ENCODE measurements at places on chromosomes 3 and 15. TPM values are rescaled to one million over a fixed set of nuclear protein-coding genes. Genes with fewer than 3 reads are reported as not detected.
A peak's percentile ranks its signal among the peaks of the same experiment; 100 is the strongest.

The PIGZ gene
- 0.88 TPM for total RNA-seq

The CTXN2 gene
- total RNA-seq, result not detected

The ADAMTS17 gene
- total RNA-seq, result 2.3 TPM

The CISH gene
- total RNA-seq, result 3.8 TPM

The ST8SIA2 gene
- total RNA-seq, result 7.0 TPM

The ALAS1 gene
- 47.5 TPM for total RNA-seq

The CCDC39 gene
- 0.07 TPM for total RNA-seq

The TICRR gene
- 1.7 TPM for total RNA-seq

- DNase-seq, result no peak
These were observed 130.9 kb downstream of the ASB7 start for GRCh38 chr15:100733101-100733842.

DNA sequence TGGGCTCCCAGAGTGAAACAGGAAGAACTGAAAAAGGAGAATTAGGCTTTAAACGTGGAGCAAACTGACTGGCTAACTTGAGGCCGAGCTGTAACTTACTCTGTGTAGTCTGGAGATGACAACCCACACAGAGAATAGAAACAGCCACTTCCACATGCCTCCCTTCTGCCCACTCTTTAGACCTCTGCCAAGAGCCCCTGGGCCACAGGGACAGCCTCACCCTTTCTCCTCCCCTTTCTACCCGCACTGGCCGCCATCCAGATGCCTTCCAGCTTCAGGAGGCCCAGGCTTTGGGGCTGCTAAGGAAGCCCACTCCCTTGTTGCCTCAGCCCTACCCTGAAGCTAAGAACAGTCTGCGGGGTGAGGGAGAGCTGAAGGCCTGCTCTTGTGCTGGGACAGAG lies 6.8 kb downstream of the ARHGAP31 start:
- DNase-seq, result no peak

DNA sequence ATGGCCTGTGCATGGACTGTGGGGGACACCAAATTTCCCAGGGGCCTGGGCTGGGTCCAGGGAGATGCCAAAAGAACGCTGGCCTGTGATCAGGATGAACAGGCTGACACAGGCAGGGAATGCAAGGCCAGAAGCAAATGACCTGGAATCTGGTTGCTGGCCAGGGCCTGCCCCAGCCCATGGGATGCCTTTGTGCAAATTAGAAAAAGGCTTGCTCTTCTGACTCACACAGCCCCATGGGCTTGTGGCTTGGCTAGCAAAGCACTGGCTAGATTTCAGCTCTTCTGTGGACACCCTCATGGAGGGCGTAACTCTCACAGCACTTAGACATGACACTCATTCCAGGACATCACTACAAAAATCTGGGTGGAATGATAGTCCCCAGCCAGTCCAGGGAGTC lies 356.0 kb downstream of the SHQ1 start:
- DNase-seq, result peak; percentile 71

DNA sequence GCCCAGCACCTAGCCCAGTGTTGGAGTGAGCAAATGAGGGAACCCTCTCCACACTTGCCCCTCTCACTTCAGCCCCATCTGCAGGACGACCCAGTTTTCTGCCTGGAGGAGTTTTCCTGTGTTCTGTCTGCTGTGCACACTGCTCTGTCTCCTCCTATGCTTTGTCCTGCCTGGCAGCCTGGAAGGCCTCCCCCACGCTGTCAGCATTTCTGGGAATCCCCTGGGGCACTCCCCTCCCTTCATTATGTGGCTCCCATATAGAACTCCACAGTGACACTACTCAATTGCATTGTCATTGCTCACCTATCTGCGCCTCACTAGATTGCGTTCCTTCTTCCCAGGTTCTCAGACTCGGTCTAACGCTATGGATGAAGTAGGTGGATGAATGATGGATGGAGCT lies 13.9 kb downstream of the CLSTN2 start:
- no peak for DNase-seq

- no peak for DNase-seq
These were observed 165.3 kb downstream of the CHSY1 start for GRCh38 chr15:101086394-101087171.

- no peak for DNase-seq
These were observed 145.9 kb downstream of the DNAJB8 start for GRCh38 chr3:128320551-128321340.

- no peak for DNase-seq
These were observed 8.1 kb downstream of the B2M start for GRCh38 chr15:44719293-44719999.

DNA sequence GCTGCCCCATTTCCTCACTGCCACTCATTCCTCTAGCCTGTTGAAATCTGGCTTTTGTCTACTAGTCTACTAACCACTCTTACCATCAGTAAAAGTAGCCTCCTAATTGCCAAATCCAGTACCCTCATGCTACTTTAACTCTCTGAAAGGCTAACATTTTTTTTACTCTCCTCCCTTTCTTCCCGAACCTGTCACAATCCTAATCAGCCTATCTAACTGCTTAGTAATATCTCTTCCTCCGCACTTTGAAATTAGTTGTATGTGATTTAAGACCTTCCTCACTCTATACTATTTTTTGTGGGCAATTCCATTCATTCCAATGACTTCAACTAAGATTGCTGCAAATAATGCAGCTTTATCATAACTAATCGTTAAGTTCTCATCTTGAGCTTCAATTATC lies 3.7 kb downstream of the SENP7 start:
- DNase-seq, result no peak

DNA sequence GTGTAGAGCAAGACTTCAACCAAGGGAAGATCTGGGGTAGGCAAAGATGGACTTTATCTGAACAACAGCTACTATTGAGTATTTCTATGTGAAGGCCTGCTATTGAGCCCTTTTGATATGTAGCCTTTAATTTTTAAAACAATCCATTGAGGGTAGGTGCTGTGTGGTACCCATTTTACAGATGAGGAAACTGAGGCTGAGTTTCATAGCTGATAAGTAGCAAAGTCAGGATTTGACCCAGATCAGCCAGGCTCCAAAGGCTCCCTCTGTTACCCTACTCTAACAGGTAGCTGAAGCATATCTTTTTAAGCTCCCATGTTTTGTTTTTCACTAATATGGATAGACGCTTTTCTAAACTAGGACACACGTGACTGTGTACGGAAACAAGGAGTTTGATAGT lies 2.4 kb upstream of the FGD5 start:
- no peak for DNase-seq

DNA sequence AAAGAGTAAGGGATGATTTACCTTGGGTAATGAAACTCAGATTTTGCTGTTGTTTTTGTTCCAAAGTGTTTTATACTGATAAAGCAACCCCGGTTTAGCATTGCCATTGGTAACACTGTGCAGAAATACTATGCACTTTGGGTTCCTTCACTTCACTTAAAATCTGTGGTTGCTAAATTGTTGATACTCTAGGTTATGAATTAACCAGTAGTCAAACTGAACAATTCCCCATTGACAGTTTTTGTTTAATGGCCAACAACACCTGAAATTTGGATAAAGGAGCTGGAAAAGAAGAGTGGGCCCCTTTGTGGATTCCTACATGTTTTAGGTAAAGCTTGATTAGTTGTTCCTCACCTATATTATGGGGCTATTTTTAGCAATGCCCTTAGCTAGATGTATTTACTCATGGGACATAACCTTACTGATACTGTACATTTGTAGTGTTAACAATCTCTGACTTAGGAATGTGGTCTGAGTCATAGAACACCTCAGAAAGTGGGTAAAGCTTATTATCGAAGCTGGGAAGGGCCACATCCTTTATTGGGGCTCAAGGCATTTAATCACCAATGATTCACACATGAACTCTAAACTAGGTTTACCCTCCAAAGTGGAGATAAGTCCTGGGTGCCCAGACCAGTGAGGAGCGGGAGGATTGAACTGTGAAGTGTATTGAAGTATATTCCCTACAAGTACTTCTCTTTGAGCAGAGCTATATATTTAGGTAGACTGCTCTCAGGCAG lies 29.5 kb upstream of the THRB start:
- DNase-seq, result no peak

DNA sequence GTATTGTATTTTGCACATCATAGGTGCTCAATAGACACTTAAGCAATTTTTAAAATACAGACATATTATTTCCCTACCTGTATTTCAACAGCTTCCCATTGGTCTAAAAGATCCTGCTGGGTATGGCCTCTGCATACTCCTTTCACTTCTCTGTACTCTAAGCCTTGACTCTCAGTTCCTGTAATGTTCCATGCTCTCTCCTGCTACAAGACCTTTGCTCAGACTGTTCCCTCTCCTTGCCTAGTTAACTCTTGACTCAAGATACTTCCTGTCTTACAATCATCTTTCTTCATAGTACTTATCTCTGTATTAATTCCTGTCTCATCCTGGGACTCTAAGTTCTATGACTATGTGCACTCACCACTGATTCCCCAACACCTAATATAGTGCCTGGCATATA lies 1.7 kb downstream of the SCN11A start:
- no peak for DNase-seq

- DNase-seq, result peak; percentile 66
These were observed 8.5 kb upstream of the CDCP1 start for GRCh38 chr3:45154641-45155147.

DNA sequence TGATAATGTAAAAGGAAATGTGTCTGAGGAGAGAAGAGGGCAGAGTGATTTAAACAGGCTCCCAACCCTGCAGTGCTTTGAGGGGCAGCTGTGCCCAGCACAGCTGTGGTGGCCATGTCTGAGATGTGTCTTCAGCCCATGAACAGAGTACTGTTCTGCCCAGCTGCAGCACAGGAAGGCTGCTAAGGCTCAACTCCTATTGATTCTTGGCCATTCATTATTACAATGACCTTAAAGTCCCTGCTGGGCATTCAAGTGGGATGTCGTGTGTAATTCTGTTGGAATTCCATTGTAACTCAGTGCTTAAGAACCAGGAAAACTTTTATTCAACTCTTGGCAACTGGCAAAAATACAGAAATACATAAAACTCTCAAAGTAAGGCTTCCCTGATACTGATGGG lies 229.3 kb downstream of the MCTP2 start:
- DNase-seq, result no peak

- no peak for DNase-seq
These were observed 75.0 kb downstream of the AAGAB start for GRCh38 chr15:67179411-67179995.

- no peak for DNase-seq
These were observed 53.0 kb downstream of the RLBP1 start for GRCh38 chr15:89168316-89168833.

- DNase-seq, result no peak
These were observed 40.5 kb downstream of the ZIC1 start for GRCh38 chr3:147449669-147450068.

GRCh38 chr15:39404767-39405181 lies 176.1 kb upstream of the THBS1 start:
- DNase-seq, result no peak

DNA sequence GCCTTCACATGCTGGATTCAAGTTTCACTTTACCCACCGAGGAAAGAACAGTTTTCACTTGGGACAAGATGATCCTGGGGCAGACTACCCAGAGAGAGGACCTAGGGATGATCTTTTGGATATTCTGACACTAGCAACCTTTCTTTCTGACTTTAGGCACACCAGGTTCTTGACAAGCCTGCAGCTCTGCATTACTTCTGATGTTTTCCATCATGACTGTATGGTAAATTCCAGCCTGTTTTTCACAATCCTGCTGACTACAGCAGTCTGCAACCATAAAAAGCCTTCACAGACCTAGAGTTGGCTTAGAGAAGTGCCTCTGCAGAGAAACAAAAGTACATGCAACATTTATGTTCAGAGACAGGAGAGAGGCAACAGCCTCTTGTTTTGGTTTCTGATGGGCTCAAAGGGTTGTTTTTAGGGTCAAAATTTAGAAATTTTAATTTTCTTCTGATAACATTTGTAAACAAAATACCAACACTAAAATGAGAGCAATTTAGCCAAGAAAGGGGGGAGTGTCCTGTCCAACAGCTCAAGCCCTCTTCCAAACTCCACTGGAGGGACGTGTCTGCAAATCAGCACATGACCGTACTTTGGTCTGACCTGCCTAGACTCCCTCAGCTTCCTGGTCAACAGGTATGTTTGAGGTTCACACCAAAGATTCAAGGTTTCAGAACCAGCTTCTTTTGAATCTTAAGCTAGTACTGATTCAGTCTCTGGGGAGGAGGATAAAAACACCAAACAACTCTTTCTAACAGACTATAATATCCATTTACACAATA lies 799 bp downstream of the ABI3BP start:
- no peak for DNase-seq

DNA sequence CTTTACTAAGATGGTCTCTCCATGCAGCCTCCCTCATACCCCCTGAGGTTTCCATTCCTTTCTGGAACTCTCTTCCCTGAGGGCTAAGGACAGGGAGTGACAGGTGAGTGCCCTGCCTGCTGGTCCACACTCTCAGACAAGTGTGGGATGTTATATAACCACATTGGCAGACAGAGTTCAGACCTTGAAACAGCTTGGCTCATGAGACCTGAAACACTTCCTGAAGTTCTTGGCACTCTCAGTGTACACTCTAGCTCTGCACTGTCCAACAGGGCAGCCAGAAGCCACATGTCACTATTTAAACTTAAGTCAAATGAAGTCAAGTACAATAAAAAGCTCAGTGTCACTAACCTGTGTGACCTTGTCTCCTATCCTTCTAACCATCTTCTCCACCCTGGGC lies 188.5 kb downstream of the ZNF621 start:
- no peak for DNase-seq

- DNase-seq, result no peak
These were observed 54.0 kb downstream of the LHFPL4 start for GRCh38 chr3:9499455-9500107.

- no peak for DNase-seq
These were observed 17.5 kb downstream of the LSG1 start for GRCh38 chr3:194654443-194654842.

DNA sequence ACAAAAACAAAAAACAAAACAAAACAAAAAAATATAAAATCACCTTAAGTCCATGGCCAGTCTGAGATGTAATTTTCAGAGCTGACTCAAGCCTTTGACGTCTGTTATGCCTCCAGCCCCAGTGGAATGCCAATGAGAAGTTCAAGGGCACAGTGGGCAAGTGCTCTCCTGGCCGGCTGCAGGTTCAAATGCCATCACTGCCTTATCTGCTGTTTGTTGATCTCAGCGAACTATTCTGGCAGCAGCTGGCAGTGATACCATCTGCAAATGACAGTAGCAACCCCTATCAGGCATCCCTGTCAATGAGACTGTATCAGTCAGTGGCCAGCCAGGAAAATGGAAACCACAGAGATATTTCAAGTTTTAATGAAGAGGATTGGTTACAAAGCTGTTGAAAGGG lies 10.8 kb upstream of the PDE8A start:
- DNase-seq, result no peak

- DNase-seq, result no peak
These were observed 7.0 kb upstream of the RNF111 start for GRCh38 chr15:58980351-58980939.

DNA sequence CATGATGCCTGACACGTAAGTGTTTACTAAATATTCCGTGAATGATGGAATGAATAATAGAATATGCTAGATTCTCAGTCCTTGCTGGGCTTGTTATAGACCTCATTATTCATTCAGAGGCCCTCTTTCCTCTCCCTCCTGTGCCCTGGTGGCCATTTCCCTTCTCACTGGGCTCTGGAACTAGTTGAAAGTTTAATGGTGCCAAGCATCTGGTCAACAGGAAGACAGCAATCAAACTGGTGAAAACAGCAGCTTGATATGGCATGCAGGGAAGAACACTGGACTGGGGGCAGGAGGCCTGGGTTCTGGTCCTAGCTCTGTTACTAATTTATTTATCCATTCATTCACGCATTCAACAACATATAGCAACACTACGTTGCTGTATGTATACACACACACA lies 3.7 kb upstream of the APOD start:
- DNase-seq, result no peak

GRCh38 chr15:41695750-41696436 lies 35.7 kb downstream of the MGA start:
- no peak for DNase-seq

GRCh38 chr3:114848082-114848481 lies 299.0 kb downstream of the ZBTB20 start:
- DNase-seq, result no peak

Measured in kidney epithelial cell (primary cell).